ENCODE measurements at places on chromosomes 4 and X.

DNA sequence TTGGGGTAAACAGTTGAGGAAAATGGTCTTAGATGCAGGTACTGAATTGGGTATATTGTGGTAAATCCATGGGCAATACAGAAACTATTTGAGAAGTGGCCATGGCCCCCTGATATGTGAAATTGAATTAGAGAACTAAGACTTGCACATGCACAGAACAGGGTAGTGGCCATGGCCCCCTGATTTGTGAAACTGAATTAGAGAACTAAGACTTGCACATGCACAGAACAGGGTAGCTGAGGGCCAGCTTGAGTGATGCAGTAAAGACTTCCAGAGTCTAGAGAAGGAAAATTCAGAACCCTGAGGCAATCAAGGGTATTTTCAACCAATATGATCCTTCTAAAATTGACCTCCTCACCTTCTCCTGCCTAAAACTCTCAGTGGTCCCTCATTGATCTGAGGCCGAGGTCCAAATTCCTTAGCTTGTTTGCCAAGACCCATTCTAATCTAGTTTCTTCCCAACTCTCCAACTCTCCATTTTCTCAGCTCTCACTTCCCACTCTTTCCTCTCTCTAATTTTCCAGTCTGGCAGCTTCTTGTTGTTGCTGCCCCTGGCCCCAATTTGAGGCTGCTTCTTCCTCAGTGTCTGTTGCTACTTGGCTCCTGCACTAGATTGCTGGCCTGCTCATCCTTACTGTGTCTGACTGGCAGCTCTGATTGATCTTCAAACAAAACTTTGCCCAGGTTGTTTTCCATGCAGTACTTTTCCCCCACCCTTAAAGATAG lies 72.4 kb downstream of the FRAS1 start:
- no peak for DNase-seq

GRCh38 chr4:177391287-177391686 lies 51.0 kb downstream of the AGA start:
- DNase-seq = no peak

DNA sequence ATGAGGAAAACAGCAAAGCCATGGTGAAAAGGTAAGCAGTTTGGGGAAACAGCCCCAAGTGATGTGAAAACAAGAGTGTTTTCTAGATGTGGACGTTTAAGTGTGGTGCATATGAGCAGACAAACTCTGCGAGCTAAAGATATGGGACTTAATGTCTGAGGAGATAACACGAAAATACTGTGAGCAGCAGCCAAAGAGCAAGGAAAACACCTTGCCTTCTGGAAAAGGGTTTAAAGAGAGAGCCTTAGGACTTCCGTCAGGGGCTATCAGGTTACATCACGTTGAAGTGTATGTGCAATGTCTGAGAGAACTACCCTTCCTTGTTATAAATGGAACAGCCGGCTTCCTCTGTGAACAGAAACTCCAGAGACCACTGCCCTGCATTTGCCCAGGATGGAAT lies 54.2 kb downstream of the LEF1 start:
- no peak for DNase-seq

DNA sequence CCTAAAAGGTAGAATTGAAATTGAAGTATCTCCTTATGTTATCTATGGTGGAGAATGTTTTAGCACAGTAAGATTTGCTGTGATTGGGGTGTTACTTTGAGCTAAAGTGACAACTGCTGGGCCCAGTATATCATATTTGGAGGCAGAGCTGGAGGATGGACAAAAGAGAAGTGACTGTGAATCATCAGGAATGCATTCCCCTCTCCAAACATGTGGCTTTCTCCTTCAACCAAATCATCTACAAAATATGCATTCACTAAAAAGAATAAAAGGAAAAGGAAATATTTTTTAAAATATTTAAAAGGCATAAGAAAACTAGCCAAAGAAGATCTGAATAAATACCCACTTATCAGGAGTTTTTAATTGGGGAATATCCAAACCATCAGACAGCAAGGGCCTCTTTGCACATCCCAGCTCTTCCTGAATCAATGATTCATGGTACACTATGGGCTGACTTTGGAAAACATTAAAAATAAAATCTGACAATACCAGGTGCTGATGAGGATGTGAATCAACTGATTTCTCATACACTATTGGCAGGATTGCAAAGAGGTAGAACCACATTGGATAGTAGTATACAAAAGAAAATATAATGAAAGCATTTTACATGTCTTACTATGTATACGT lies 671.7 kb upstream of the NR3C2 start:
- DNase-seq = no peak

DNA sequence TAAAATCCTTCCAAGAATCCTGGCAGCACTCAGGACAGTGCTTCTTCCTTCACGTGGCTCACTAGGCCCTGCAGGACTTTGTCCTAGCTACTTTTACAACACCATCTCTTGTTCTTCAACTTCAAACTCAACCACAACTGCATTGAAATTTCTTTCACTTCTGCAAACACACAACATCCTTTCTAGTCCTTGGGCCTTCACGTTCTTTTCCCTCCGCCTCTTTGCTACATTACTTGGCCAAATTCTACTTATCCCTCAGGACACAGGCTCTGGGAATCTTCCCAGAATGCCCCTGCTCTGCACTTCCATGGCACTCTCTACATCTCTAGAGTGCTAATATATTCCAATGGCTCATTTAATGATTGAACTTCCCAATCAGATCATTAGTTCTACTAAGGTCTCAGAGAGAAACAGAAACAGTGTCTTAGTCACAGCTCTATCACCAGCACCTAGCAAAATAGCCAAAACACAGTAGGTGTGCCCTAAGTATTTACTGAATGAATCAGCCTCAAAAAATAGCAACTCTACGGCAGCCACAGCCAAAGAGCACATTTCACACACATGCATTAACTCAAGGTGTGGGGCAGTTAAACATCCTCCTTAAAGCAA lies 73.3 kb downstream of the MANBA start:
- no peak for DNase-seq

DNA sequence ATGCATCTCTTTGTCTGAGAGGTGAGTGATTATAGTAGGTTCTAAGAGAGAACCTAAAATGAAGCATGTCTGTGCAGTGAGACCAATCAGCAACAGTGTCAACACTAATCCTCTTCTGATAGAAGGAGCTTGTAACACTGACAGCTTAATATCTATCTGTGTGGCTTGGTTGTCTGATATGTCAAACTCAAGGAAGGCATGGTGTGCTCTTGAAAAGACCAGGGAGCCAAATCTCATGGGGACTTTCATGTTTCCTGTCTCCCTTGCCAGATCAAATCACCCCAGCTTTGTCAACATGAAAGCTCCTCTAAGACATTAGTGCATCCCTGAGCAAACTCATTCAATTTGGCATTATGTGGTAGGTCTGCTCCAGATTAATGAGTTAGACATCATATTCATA lies 95.4 kb downstream of the ANOS1 start:
- no peak for DNase-seq

- no peak for DNase-seq
Observed at GRCh38 chr4:10083861-10084641, 32.5 kb downstream of the WDR1 start.

DNA sequence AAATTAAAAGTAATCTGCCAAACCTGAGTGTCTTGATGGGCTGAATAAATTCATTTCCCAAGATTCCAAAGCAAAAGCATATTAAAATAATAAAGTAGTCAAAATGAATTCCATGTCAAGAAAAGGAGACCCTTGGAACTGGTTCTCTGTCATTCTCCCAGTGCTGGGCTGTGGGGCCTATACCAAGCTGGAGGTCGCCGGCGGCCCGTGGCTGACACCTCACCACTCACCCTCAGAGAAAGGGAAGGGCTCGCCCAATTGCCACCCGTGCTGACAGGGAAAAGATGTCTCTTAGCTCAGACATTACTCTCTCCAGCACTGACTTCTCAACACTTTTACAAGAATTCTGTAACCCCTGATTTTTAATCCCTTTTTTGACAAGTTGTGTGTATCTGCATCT lies 51.7 kb downstream of the GATB start:
- no peak for DNase-seq

GRCh38 chr4:94519925-94520789 lies 68.4 kb downstream of the PDLIM5 start:
- no peak for DNase-seq

GRCh38 chr4:3657902-3658529 lies 108.2 kb upstream of the ADRA2C start:
- no peak for DNase-seq
